Sciatic nerve (tissue), 2 donors: ENCODE measurements at places on chromosomes 3 and 15.

- no peak for DNase-seq
Measured at GRCh38 chr3:197186887-197187588, 111.4 kb downstream of the DLG1 start.

- DNase-seq = no peak
Measured at GRCh38 chr15:68593828-68594532, 15.2 kb downstream of the CORO2B start.

GRCh38 chr3:143648218-143648617 lies 200.1 kb downstream of the SLC9A9 start:
- no peak for DNase-seq

DNA sequence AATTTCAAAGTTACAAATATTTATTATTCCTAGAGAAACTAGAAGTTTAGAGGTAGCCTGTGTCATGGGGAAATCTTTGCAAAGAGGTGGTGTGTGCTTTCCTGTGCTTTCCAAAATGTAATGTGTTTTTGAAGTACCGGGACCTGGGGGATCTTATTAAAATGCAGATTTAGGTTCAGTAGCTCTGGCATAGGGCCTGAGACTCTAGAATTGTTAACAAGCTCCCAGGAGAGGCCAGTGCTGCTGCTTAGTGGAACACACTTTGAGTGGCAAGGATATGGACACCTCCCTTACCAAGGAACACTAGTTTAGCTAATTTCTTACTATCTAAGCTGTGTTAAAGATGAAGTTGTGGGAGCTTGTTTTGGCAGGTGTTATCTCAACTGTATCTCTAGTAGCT lies 428.9 kb downstream of the VGLL3 start:
- no peak for DNase-seq

GRCh38 chr3:73433687-73434086 lies 191.1 kb downstream of the PDZRN3 start:
- no peak for DNase-seq
